ENCODE measurements at places on chromosomes 4 and X. TPM values are rescaled to one million over a fixed set of nuclear protein-coding genes. Genes with fewer than 3 reads are reported as not detected.

The MND1 gene
- 2.5 TPM for total RNA-seq

The PRKG2 gene
- 12.3 TPM for total RNA-seq

GRCh38 chr4:84632092-84632491 is 49.2 kb downstream of the CDS1 start:
- no peak for DNase-seq

GRCh38 chr4:113635739-113636437 is 125.7 kb downstream of the CAMK2D start:
- DNase-seq: no peak

The NDNF gene
- 14.0 TPM for total RNA-seq

The CNOT6L gene
- total RNA-seq: 40.2 TPM

The RAP2C gene
- 25.3 TPM for total RNA-seq

- DNase-seq: no peak
Measured at GRCh38 chrX:115333446-115333845, 43.9 kb downstream of the LUZP4 start.

- no peak for DNase-seq
Measured at GRCh38 chr4:3716631-3717235, 49.5 kb upstream of the ADRA2C start.

The DHRSX gene
- 38.1 TPM for total RNA-seq

- DNase-seq: no peak
Measured at GRCh38 chr4:94403751-94404150, 48.0 kb upstream of the PDLIM5 start.

The NSUN7 gene
- total RNA-seq: 8.6 TPM

The RHOXF1 gene
- 0.47 TPM for total RNA-seq

The PAGE4 gene
- total RNA-seq: not detected

The LDOC1 gene
- 3.1 TPM for total RNA-seq

The F8 gene
- 2.1 TPM for total RNA-seq

The ADH1A gene
- total RNA-seq: 1.0 TPM

The CXCL13 gene
- total RNA-seq: 0.42 TPM

The PRDM8 gene
- total RNA-seq: 2.3 TPM

The ZFX gene
- 41.8 TPM for total RNA-seq
